ENCODE measurements at places on chromosomes 7 and 10.

DNA sequence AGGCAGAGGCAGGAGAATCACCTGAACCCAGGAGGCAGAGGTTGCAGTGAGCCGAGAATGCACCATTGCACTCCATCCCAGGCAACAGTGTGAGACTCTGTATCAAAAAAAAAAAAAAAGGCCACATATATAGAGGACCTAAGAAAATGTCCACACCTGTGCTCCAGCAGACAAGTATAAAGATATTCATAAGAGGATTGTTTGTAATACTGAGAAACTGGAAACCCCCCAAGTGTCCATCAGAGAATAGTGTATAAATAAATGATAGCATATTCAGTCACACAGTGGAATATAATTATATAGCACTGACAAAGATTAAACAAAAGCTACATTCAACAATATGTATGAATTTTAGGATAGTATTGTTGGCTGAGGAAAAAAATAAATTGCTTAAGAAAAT lies 1050.6 kb downstream of the GRM8 start:
- DNase-seq = no peak

DNA sequence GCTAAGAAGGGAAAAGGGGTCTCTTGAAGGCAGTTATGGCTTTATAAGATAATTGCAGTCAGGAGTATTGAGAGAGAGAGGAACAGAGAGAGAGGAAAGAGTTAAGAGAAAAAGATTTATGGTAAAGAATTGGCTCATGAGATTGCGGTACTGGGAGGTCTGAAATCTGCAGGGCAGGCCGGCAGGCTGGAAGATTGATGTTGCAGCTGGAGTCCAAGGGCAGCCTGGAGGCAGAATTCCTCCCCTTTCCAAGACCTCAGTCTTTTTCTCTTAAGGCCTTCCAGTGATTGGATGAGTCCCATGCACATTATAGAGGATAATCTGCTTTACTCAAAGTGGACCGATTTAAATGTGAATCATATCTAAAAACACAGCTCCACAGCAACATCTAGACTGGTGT lies 68.4 kb downstream of the HACD1 start:
- no peak for DNase-seq

GRCh38 chr10:127195571-127196281 lies 665 bp downstream of the INSYN2A start:
- no peak for DNase-seq

DNA sequence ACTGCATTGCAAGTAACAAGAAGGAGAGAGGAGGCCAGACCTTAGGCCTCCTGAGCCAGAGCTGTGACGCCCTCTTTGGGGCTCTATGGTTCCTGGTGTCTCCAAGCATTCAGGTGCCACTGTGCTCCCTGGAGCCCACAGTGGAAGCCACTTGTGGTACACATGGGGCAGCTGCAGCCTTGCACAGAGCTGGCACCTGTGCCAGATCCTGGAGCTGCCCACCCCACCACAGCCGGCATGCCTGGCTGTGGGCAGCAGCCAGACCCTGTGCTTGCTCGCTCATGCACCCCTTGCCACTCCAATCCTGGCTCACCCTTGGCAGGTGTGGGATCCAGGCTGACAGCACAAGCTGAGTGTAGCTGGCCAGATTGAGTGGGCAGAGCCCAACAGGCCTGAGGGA lies 173.8 kb upstream of the SMIM30 start:
- DNase-seq = no peak

GRCh38 chr7:102063690-102064180 lies 222.9 kb upstream of the SH2B2 start:
- DNase-seq = no peak

DNA sequence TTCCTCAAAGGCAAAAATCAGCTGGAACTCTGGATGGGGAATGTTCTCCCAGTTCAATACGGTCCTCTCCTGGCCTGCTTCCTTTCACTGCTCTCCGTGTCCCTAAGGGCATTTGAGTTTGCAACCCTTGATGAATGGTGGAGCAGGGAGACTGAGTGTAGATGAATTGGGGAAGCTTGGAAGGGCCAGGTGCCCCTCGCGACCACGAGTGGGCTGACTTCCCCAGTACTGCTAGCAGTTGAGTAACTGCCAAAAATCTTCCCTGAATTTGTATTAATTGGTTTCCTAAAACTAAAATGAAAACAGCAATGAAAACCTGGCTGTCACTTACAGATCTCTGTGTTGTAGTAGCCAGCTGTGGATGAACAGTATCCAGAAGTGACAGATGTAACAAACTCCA lies 13.6 kb downstream of the IRF5 start:
- no peak for DNase-seq

DNA sequence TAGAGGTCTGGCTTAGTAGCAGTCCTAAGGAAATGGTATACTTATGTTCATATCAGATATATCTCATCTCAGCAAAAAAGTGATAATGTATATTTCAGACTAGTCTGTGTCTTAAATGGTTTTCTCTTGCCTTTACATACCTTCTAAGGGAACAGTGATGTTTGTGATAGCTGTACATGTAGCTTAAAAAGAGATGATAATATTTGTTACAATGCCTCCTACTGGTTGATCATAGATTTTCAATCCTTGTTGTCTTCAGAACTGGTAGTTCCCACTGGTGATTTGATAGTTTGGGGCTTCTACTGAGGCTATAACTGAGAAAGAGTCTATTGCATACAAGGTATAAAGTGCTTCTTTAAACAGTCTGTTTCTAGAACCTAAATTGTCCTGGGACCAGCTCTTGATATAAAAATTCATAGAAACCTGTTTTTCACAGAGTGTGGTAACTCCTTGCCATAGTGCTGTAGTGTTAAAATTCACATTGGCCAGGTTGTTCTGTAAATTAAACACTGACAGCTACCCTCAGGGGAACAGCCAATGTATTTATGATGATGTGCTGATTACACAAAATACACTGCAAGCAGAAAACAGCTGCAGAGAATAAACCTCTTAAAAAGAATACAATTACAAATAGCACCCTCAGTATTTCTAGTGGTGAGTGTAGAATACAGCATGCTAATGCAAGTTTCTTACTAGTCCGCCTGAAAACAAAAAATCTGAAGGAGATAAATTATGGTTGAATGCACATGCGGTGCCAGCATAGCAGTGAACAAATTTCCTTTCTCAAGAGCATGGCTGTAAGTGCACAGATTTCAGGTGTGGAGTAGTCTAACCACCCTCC lies 90.3 kb downstream of the BTRC start:
- DNase-seq = no peak

GRCh38 chr10:7337431-7338171 lies 73.2 kb downstream of the SFMBT2 start:
- no peak for DNase-seq

DNA sequence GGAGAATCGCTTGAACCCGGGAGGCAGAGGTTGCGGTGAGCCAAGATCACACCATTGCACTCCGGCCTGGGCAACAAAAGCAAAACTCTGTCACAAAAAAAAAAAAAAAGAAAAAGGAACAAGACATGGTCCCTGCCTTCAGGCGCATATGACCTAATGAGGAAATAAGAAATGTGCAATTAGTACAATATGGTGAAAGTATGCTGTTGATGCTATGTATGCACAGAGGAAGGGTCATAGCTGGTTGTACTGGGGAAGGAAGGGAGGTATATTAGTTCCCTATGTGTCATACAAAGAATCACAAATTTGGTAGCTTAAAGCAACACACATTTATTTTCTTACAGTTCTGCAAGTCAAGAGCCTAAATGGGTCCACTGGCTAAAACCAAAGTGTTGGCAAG lies 97.8 kb upstream of the MPP7 start:
- no peak for DNase-seq

DNA sequence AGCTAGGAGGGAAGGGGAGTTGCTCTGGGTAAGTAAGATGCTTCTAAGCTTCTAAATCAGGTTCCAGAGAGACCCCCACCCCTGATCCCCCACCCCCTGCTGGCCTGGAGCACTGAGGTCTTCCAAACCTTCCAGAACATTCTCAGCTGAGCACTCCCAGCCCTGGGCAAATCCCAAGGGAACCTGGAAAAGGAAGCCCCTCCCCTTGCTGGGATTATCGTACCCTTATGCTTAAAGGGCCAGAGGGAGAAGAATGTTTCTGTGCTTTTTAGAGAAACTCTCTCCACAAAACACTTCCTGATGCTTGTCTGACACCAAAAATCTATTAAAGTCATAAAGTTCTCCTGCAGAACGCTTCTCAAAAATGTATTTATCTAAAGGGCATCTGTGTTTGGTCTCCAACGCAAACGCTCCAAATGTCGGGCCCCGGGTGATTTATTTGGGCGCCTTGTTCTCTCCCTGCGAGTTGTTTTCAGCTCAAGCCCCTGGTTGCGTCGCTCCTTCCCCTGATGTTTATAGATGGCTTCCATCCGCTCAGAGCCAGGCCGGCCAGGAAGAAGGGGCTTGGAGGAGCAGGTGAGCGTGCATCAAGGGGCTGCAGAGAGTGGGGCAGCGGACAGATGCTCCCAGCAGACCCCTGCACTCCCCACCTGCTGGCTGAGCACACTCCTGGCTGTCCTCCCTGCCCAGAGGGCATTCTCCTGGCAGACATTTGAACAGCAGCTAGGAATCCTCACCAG lies 8.2 kb upstream of the RET start:
- DNase-seq = no peak

DNA sequence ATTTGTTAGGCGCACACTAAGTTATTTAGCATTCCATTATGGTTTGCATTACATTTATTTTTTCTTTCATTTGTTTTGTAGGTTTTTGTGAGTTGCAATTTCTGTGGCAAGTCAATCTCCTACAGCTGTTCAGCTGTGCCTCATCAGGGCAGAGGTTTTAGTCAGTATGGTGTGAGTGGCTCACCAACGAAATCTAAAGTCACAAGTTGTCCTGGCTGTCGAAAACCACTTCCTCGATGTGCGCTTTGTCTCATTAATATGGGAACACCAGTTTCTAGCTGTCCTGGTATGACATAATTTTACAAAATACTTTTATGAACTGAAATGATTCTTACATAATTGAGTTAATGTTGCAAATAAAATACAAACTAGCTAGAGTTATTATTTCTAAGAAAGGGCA lies 29.5 kb downstream of the MIOS start:
- DNase-seq = no peak

DNA sequence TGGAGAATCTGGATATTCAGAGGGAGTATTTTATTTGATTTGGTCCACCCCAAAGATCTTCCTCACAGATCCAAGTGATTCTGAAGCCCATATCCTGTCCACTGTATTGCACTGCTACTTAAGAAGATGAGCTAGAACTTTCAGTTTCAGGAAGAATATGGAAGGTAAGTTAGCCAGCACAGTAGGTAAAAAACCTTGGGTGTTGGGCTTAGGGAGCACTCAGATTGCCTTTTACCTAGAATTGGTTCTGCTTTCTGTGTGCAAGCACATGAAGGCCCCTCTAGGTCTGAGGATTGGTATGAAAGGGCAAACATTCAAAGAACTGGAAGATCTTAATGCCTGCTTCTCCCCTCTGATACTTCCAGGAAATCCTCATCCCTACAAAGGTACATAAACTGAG lies 146.7 kb upstream of the COL1A2 start:
- DNase-seq = no peak

GRCh38 chr7:155696747-155697146 lies 52.3 kb downstream of the RBM33 start:
- no peak for DNase-seq

- no peak for DNase-seq
Measured at GRCh38 chr7:197413-198335, 5.3 kb downstream of the FAM20C start.

DNA sequence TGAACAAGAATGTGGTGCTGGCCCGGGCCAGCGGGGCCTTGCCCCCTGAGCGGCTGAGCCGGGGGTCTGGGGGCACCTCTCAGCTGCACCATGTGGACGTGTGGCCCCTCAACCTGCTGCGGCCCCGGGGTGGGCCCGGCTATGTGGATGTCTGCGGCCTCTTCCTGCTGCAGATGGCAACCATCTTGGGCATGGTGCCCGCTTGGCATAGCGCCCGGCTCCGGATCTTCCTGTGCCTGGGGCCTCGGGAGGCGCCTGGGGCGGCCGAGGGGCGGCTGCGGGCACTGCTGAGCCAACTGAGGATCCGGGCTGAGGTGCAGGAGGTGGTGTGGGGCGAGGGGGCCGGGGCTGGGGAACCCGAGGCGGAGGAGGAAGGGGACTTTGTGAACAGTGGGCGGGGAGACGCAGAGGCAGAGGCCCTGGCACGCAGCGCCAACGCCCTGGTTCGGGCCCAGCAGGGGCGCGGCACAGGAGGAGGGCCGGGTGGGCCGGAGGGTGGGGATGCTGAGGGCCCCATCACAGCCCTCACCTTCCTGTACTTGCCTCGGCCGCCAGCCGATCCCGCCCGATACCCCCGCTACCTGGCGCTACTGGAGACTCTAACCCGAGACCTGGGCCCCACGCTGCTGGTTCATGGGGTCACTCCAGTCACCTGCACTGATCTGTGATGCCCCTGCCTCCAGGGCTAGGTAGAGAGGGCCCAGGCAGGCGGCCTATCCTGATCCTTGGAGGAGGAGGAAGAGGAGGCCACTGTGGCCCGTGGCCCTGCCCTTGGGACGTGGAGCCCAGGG lies 1.1 kb upstream of the TRIP6 start:
- DNase-seq = no peak

DNA sequence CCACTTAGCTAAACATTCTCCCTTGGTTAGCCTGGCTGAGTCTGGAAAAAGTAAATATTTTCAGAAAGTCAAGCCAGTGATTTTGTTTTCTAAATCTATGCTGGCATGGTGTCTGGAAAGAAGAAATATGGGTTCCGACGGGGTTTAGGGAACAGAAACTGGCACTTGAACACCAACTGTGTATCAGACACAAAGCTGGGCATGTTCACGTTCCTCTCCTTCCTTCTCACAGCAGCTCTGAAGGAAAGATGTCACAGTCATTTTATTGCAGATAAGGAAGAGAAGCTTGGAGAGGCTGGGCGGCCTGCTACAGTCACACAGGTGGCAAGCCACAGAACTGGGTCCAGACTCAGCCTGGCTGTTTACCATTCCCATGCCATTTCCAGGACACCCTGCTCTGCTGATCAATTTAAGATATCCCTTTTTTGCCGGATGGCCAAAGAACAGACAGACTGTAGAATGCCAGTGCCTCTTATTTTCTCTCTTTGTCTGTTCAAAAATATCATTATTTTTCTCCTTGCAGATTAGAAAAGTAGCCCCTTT lies 118.8 kb downstream of the HERPUD2 start:
- DNase-seq = no peak

DNA sequence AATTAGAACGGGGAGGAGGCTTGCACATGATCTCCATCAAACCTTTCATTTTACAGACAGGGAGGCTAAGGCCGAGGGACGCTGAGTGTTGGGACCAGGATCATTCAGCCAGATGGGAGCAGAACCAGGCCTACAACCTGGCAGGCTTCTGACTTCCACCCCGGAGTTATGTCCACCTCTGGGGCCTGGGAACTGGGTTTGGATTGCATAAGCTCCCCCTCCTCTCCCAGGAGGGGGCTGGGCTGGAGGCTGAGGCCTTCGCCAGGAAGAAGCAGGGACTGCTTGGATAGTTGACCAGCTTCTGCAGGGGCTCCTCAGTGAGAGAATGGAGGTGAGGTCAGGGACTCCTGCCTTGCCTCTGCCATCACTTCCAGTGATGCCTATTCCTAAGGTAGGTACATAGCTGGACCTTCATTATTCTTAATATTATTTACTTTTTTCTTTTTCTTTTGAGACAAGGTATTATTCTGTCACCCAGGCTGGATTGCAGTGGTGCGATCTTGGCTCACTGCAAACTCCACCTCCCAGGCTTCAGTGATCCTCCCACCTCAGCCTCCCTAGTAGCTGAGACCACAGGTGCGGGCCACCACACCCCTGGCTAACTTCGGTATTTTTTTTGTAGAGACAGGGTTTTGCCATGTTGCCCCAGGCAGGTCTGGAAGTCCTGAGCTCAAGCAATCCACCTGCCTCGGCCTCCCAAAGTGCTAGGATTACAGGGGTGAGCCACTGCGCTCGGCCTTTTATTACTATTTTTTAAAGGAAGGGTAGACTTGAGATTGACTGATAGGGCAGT lies 1.3 kb downstream of the SNX10 start:
- DNase-seq = no peak

- no peak for DNase-seq
Measured at GRCh38 chr10:50561816-50562215, 61.9 kb downstream of the SGMS1 start.
